ENCODE measurements at places on chromosomes 1 and 21.

DNA sequence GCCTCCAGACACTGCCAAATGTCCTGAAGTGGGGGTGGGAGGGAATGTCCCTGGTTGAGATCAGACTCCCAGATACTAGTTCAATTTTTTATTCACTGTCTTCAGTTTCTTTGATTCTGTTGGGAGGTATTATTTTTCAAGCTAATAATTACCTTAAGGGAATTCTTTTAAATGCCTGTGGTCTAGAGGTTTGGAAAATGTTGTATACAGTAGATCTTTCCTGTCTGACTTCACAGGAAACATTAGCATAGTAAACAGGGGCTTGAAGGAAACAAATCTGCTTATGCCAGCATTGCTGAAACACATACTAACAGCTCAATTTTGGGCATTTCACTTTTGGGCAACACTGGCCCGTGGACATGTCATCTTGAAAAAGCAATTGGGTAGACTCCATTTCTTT lies 84.3 kb upstream of the HP1BP3 start:
- peaks cover 10% of the 10 kb centered on the region for H3K4me1 ChIP-seq
- no peak overlapping the region for H3K4me3 ChIP-seq
- H3K27ac ChIP-seq, result no peak overlapping the region
- no peaks in the 10 kb centered on the region for H3K27me3 ChIP-seq

DNA sequence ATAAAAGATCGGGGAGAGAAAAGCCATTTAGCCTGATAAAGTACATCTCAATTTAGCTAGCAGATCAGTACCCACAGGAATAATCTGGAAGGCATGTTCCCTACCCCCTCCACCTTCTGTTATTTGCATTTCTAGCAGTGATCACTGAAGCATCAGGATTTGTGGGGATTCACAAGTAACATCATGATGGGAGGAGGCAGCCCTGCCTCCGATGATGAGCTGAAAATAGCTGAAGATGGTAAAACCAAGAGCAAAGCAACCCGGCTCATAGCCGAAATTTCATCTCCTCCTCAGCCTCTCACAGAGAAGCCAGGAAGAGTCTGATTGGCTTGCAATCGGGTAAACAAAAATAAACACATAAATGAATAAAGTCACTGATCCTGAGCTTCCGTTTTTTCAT lies 2.4 kb downstream of the CCSAP start:
- H3K36me3 ChIP-seq, result peaks cover 3% of the 10 kb centered on the region
- H3K4me1 ChIP-seq, result peaks cover 60% of the 10 kb centered on the region
- no peak for DNase-seq
- H3K4me3 ChIP-seq, result peak overlapping the region; percentile 81
- peak overlapping the region; percentile 34 for H3K27ac ChIP-seq

GRCh38 chr1:57887964-57888491 lies 464.2 kb upstream of the DAB1 start:
- no peak overlapping the region for H3K27ac ChIP-seq
- no peaks in the 10 kb centered on the region for H3K4me1 ChIP-seq
- H3K36me3 ChIP-seq, result no peaks in the 10 kb centered on the region
- no peak for DNase-seq
- H3K4me3 ChIP-seq, result no peak overlapping the region
- H3K27me3 ChIP-seq, result peaks cover 6% of the 10 kb centered on the region

DNA sequence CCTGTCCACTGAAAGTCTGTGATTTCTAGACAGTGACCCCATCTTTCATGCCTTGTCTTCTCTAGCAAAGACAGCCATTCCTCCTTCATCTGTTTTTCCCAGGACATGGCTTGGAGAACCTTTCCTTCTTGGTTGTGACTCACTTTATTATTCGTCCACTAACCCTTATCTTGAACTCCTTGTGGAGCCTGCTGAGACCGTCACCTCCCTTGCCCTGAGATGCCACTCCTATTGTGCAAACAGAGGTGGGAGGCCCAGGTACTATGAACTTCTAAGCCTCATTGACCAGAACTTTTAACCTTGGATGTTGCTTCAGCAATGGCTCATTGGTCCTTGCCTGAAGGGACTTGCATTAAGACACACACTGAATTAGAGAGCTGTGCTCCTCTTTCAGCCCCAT lies 117.5 kb downstream of the FOXD2 start:
- peaks cover 24% of the 10 kb centered on the region for H3K27me3 ChIP-seq
- H3K36me3 ChIP-seq, result no peaks in the 10 kb centered on the region
- no peak for DNase-seq
- H3K27ac ChIP-seq, result no peak overlapping the region
- no peaks in the 10 kb centered on the region for H3K4me1 ChIP-seq

DNA sequence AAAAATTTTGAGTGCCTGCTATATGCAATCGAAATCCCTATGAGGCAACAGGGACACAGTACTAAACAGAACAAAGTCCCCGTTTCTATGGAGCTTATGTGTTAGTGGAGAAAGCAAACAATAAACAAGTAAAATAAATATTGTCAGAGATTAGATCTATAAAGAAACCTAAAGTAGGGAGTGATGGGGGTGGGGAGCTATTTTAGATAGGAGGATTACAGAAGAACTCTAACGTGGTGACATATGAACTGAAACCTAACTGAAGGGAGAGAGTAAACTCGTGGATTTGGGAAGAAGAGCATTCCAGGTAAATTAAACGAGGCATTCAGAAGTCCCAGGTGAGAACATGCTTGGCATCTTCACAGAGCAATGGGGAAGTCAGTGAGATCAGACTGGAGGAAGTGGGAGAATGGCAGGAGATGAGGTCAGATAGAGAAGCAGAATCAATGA lies 154.5 kb downstream of the DENND1B start:
- peaks cover 4% of the 10 kb centered on the region for H3K36me3 ChIP-seq
- no peak overlapping the region for H3K27ac ChIP-seq
- peaks cover 1% of the 10 kb centered on the region for H3K4me1 ChIP-seq
- no peak for DNase-seq
- no peaks in the 10 kb centered on the region for H3K27me3 ChIP-seq
- H3K4me3 ChIP-seq, result no peak overlapping the region

DNA sequence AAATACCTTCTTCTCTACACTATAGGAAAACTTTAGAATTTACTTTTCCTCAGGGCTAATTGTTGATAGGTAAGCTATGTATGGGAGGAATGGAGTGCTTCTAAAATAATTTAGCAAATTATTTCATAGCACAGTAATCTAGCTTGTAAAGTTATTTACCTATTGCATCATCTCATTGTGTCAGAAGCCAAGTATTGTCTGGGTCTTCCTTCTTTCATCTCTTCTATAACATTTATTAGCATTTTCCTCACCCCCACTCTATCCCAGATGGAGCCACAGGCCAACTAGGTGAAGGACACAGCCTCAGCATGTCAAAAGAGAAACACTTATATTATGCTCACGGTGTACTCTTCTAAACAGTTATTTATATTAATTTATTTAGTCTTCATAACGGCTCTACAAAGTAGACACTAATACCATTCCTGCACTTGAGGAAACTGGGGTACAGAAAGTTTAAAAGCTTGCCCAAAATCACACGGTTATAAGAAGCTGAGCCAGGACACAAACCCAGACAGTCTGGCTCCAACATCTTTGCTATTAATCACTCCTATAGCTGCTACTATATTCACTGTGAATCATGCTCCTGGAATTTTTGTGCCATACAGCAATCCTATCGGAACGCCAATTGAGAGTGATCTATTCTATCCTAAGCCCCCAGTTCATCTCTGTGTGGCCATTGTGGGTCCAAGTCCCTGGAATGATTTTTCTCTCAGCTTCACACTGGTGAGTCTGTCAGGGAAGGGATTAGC lies 43.1 kb downstream of the OR10J5 start:
- H3K27ac ChIP-seq, result no peak overlapping the region
- no peak overlapping the region for H3K4me3 ChIP-seq
- no peak for DNase-seq
- no peaks in the 10 kb centered on the region for H3K27me3 ChIP-seq
- no peaks in the 10 kb centered on the region for H3K4me1 ChIP-seq

DNA sequence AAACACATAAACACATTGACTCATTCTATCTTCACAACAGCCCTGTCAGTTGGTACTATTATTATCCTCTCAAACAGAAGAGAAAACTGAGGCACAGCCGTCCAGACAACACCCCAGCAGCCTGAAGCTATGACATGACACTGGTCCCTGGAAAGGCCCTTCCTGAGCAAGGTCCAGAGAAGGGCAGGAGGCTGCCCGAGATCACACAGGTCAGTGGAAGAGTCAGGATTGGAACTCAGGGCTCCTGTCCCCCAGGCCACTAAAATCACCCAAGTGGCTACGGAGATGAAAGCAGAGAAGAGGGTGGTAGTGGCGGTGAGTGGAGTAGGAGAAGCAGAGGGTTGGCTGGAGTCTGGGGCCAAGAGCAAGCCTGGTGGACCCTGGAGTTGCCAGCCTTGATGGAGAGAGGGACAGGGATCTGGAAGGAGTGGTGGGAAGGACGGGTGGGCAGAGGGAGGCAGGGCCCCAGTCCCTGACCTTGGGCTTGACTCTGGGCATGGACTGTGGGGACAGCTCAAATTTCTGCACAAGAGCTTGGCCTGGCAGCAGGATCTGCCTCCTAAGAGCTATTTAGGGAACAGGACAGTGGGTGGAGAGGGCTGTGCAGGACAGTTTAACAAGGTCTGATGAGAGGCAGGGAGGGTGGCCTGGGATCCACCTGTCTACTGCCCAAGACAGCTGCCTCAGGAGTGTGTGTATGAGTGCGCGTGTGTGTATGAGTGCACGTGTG lies 15.8 kb downstream of the MYOM3 start:
- no peak overlapping the region for H3K4me3 ChIP-seq
- no peaks in the 10 kb centered on the region for H3K4me1 ChIP-seq
- no peaks in the 10 kb centered on the region for H3K36me3 ChIP-seq
- H3K27me3 ChIP-seq, result no peaks in the 10 kb centered on the region

- peaks cover 7% of the 10 kb centered on the region for H3K27me3 ChIP-seq
- H3K36me3 ChIP-seq, result no peaks in the 10 kb centered on the region
- no peak for DNase-seq
- peaks cover 4% of the 10 kb centered on the region for H3K4me1 ChIP-seq
- H3K27ac ChIP-seq, result no peak overlapping the region
These were observed 931 bp upstream of the MXRA8 start for GRCh38 chr1:1359308-1359663.

DNA sequence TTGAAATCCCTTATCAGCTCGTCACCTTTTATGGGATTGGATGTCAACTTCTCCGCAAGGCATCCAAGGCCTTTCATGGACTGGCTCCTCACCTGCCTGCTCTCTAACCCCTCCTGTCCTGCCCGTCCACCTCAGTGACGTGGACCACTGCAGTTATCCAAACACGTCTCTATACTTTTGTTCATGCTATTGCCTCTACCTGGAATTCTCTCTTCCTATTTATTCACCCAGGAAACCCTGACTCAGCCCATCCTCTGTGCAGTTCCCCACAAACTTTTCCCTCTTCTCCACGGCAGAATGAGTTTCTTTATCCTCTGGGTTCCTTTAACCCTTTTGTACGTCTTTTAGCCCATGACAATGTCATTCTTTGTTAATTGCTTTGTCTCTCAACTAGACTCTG lies 5.1 kb upstream of the UTP25 start:
- H3K27ac ChIP-seq, result no peak overlapping the region
- no peaks in the 10 kb centered on the region for H3K36me3 ChIP-seq
- H3K4me1 ChIP-seq, result peaks cover 18% of the 10 kb centered on the region
- peaks cover 18% of the 10 kb centered on the region for H3K27me3 ChIP-seq
- DNase-seq, result no peak

DNA sequence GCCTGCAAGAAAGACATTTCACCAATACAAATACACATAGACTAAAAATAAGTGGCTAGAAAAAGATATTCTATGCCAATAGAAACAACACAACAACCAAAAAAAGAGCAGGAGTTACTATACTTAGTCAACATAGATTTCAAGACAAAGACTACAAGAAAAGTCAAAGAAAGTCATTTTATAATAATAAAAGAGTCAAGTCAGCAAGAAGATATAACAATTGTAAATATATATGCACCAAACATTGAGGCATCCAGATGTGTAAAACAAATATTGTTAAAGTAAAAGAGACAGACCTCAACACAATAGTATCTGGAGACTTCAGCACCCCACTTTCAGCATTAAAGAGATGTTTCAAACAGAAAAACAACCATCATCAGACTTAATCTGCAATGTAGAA lies 104.6 kb downstream of the AMY1C start:
- H3K4me1 ChIP-seq, result no peaks in the 10 kb centered on the region
- DNase-seq, result no peak
- H3K27ac ChIP-seq, result no peak overlapping the region
- H3K4me3 ChIP-seq, result no peak overlapping the region
- H3K27me3 ChIP-seq, result no peaks in the 10 kb centered on the region
- no peaks in the 10 kb centered on the region for H3K36me3 ChIP-seq

GRCh38 chr21:17976139-17976538 lies 157.0 kb upstream of the C21orf91 start:
- H3K27ac ChIP-seq, result no peak overlapping the region
- DNase-seq, result no peak
- H3K4me3 ChIP-seq, result no peak overlapping the region
- peaks cover 1% of the 10 kb centered on the region for H3K27me3 ChIP-seq

DNA sequence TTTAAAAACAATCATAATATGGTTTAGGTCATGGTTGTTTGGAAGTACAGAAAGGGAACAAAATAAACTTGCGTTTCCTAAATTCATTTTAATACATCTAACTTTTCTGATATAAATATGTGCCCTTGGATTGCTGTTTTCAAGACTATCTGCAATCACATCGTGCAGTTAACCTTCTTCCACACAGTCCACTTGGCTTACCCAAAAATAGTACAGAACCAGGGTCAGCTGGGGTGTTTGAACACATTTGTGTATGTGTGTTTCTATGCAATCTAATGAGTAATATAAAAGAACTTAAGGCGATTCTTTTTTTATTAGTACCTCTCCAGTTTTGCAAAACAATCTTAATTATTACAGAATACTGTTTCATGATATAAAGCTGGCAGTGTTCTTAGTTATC lies 19.9 kb downstream of the SAMSN1 start:
- peak overlapping the region; percentile 78 for H3K4me3 ChIP-seq
- peaks cover 72% of the 10 kb centered on the region for H3K4me1 ChIP-seq
- no peaks in the 10 kb centered on the region for H3K27me3 ChIP-seq
- H3K36me3 ChIP-seq, result peaks cover 10% of the 10 kb centered on the region

DNA sequence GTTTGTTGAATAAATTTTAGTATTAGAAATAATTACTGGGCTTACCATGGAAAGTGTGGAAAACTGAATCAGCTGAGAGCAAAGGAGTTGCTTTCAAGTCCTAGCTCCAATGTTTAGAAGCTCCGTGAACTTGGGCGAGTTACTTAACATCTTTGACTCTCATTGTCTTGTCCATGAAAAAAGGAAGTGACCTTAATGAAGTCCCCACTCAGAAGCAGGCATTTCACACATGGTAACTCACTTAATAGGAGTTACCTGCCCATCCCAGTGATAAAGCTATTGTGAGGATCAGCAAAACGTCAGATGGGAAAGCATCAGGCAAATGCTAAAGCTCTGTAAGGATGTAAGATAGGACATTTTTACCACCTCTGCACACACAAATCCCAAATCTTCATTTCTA lies 34.0 kb upstream of the GADD45A start:
- H3K4me1 ChIP-seq, result no peaks in the 10 kb centered on the region
- no peak for DNase-seq
- no peak overlapping the region for H3K4me3 ChIP-seq
- H3K27me3 ChIP-seq, result no peaks in the 10 kb centered on the region
- no peaks in the 10 kb centered on the region for H3K36me3 ChIP-seq
- H3K27ac ChIP-seq, result no peak overlapping the region

DNA sequence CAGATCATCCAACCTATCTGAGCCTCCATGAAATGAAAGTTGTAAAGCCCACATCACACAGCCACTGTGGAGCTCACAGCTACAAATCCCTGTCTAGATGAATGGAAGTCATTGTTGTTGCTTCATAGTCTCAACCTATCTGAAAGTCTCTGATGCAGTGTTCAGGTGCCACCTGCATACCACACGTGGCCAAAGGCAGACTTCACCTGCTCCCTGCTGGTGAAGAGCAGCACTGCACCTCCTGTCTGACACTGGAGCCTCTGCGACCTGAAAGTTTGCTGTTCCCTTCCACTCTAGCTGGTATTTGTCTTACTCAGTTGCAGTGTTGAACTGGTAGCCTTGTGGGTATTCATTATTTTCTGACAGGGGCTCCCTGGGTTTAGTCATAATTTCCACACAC lies 18.4 kb downstream of the LORICRIN start:
- peak; percentile 66 for DNase-seq
- no peaks in the 10 kb centered on the region for H3K36me3 ChIP-seq
- H3K4me1 ChIP-seq, result no peaks in the 10 kb centered on the region
- H3K27ac ChIP-seq, result no peak overlapping the region
- H3K27me3 ChIP-seq, result peaks cover 12% of the 10 kb centered on the region

Measured in activated CD4-positive, alpha-beta memory T cell treated with anti-CD3 and anti-CD28 coated beads for 36 hours (primary cell).